ENCODE measurements at places on chromosomes 1 and 21.

GRCh38 chr1:60034999-60035398, 38.6 kb downstream of the C1orf87 start:
- DNase-seq, result no peak

GRCh38 chr1:30196872-30197638, 526.3 kb downstream of the MATN1 start:
- DNase-seq, result no peak

GRCh38 chr1:209417761-209418160, 165.8 kb upstream of the CAMK1G start:
- DNase-seq, result no peak

GRCh38 chr21:31682620-31683019, 23.1 kb downstream of the SOD1 start:
- DNase-seq, result no peak

GRCh38 chr1:224450561-224451350, 16.2 kb upstream of the WDR26 start:
- DNase-seq, result no peak

- no peak for DNase-seq
Observed at GRCh38 chr1:21319447-21320407, 29.5 kb upstream of the ECE1 start.

DNA sequence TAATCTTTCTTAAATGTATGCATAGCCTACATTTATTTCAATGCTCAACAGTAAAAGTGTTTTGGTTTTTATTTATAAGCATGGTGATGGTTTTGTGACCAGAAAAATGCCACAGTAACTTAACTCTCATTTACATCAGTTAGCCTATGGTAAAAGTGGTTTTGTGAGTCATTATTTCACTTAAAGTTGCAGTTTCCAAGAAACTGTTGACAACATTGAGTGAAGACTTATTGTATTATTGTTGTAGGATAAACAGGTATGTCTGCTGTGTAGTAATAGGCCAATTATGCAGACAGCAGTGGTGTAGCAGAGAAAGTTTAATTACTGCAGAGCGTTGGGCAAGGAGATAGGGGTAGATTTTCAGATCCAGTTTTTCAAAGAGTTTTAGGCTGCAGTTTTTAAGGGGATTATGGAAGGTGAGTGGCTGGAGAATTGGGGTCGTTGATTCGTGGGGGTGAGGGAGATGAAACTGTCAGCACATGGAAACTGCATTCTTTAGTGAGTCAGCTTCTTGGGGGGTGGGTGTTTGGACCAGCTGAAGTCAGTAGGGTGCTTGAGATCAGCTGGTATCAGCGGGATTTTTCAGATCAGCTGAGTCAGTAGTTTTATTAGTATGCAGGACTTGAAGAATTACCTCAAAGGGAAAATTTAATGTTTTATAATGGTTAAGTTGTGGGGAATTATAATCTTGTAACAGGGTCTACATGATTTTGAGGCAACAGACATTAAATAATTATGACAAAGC, 168.7 kb upstream of the FMN2 start:
- DNase-seq, result no peak

DNA sequence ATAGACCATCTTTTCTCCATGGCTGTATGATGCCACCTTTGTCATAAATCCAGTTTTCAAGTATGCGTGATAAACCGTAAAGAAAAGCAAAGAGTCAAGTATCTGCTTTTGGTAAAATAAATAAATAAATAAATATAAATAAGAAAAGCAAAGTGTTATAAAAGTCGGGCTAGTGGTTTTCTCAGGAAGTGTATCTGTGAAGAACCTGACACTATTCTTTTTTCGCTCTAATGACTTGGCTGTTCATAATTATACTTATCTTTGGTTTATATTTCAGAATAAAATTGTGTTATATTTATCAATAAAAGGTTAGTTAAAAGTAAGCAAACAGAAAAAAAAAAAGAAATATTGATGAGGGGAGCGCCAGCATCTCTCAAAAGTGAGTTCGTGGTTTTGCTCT, 594 bp upstream of the EXO5 start:
- no peak for DNase-seq

DNA sequence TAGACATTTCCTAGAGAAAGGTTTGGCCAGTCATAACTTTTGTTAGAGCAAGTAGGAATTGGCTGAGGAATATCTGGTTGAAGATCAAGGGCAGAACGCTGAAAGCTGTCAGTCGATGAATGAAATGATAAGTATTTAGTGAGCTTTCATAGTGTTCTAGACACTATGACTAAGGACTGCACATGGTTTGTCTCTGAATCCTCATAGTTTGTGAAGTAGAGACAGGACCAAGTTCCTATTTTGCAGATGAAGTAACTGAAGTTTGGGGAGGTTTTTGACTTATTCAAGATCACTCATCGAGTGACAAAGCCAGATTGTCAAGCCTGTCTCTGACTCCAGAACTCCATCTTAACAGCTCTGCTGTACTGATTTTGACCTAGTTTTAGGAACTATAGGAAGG, 4.7 kb downstream of the ELOA start:
- no peak for DNase-seq

- DNase-seq, result no peak
Observed at GRCh38 chr1:195071461-195071860, 1536.8 kb downstream of the KCNT2 start.

DNA sequence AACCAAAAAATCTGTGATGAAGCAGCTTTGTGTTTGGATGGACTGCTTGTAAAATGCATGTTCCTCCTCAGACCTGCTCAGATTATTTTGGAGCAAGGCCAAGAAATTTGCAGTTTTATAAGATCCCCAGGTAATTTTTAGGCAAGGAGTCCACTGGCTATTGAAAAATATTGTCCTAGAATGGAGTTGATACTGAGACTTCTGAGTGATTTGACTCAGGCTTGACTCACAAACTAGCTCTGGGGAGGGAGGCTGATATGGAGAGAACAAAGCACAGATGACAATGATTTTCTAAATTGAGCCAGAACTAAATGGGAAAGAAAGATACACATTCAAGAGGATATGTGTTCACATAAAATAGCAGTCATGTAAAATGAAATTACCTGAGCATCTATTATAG, 36.7 kb downstream of the AGL start:
- no peak for DNase-seq

DNA sequence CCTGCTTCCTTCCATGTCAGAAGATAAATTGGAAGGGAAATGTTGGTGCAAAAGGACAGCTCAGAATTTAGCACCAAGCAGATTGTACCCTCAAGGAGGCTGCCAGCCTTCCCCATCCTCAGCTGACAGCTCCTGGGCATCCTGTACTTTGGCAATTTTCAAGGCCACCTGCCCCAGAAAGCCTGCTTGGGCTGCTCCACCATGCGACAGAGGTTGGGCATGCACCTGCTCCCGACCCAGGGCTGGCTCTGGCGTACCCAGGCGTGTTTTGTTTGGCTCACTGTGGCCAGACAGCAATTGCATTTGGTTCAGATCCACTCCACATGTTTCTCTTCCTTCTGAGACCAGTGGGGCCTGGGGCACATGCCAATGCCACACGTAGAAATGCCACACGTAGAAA, 547.8 kb downstream of the NPHP4 start:
- no peak for DNase-seq

- no peak for DNase-seq
Observed at GRCh38 chr1:91098299-91098906, 76.6 kb upstream of the ZNF644 start.

- no peak for DNase-seq
Observed at GRCh38 chr1:40014812-40015594, 25.5 kb upstream of the CAP1 start.

DNA sequence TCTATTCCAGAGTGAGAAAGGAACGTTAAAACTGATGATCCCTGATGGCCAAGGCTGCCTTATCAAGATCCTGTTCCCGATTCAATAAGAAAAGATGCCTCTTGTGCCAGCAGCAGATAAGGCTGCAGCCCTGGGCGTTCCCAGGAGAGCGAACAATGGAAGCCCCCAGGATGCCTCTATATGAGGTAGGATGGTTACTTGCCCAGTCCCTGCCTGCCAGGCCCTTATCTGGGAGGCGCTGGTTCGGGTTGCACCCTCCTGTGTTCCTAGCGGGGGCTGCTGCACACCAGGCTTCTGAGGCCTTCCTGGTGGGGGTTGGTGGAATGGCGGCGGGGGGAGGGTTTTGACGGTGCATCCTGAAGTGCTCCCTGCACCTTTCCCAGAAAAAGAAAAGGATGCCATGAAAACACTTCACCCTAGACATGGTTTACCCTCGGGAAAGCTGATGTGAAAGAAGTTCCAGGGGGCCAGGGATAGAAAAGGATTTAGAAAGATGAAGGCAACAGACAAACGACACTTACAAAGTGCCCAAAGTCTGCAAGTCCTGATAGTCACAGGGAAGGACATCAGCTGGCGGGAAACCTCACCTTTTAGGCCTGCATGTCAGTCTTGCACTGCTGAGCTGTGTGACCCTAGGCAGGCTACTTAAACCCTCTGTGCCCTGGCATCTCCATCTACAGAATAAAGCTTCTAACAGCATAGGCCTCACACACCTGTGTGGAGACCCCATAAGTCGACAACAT, 100.3 kb downstream of the KCNJ15 start:
- no peak for DNase-seq

- DNase-seq, result no peak
Observed at GRCh38 chr21:44475266-44475845, 20.0 kb downstream of the LRRC3 start.

DNA sequence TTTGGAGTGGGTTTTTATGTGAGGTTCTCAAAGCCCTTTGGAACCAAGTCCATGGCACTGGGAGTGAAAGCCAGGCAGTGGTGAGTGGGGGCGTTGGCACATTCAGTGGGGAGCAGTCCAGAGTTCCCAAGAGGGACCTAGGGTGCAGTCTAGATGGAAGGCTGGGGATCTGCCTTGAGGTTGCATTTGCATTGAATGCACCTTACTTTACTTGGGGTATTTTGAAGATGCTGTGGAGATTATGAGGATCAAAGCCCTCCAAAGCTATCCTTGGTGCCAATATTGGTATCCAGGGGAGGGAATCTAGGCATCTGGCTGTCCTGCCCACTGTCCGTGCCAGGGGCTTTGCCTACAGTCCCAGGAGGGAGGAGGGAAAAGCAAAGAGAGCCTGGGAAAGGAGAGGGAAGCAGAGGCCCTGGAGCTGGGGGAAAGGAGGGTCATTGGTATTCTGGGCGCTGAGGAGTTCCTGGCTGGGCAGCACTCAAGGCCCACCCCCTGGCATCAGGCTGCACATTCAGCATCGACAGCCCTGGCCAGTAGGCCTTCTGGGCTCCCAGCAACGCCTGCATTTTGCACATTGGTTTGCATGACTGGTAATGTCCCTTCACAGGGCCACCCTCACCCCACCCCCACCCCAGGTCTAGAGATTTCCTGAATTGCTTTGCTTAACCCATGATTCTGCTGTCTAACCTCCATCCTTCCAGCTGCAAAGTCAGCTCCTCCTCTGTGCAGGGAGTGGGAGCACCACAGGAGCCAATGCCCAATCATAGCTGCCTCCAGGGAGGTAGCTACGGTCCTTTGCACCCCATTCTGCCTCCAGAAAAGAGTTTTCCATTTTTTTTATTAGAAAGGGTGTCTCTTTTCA, 843 bp upstream of the BCAN start:
- DNase-seq, result no peak

- DNase-seq, result no peak
Observed at GRCh38 chr1:10682449-10683309, 113.8 kb downstream of the CASZ1 start.
